EH (cell line): ENCODE measurements at places on chromosomes 3 and 15.
A peak's percentile ranks its signal among the peaks of the same experiment; 100 is the strongest.

DNA sequence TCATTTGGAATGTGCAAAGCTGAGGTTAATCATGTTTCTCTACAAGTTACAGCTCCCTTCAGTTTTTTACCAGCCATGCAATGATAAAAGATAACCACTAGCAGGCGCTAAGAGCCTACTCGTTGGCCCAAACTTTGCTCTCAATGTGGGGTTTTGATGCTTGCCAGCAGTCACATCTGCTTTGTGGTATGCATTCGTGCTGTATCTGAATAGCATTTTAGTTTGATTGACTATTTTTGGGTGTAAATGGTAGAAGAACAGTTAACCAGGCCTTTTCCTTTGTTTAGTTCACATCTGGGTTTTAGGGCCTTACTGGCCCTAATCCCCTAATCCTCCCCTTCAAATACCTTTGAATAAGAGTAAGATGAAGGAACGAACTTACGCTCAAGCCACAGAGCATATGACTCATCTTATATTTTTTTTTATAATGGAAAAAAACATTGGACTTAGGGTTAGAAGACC lies 4.4 kb upstream of the CLDN11 start:
- peak; percentile 90 for DNase-seq

DNA sequence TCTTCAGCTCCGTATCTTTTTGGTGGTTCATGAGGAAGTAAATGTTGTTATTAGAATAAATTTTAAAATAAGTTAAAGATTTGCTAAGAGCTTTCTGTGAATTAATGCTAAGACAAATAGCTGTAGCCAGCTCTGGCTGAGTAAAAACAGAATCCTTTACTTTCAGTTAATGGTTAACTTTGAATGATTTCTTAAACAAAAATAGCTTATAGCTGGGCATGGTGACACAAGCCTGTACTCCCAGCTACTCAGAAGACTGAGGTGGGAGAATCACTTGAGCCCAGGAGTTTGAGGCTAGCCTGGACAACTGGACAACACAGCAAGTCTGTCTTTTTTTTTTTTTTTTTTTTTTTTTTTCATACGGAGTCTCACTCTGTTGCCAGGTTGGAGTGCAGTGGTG lies 25.0 kb downstream of the TCAIM start:
- no peak for DNase-seq

DNA sequence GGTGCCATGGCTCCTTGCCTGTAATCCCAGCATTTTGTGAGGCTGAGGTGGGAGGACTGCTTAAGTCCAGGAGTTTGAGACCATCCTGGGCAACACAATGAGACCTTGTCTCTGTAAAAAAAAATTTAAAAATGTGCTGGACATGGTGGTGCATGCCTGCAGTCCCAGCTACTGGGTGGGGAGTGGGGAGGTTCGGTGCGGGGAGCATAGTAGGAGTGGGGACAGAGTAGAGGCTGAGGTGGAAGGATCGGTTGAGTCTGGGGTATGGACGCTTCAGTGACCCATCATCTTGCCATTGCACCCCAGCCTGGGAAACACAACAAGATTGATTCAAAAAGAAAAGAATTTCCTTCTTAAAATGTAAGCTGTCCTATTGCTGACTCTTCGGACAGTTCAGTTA lies 1490.0 kb upstream of the GBE1 start:
- no peak for DNase-seq

- no peak for DNase-seq
Observed at GRCh38 chr3:158110658-158111018, 749 bp downstream of the RSRC1 start.

DNA sequence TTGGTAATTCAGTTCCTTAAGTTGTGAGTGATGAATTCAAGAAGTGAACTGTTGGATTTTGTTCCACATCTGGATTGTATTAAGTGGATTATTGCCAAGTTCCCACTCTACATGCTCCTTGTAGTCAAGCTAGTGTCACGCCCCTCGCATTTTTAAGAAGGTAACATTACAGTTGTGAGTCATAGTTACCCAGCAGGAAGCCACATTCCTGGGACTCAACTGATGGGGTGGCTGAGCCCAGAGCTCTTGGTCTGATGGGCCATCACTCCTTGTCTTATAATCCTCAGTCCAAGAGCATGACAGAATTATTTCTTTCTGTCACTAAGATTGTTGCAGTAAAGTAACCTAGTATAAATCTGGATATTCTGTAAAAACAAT lies 102.7 kb downstream of the PTPRG start:
- DNase-seq = peak; percentile 98

DNA sequence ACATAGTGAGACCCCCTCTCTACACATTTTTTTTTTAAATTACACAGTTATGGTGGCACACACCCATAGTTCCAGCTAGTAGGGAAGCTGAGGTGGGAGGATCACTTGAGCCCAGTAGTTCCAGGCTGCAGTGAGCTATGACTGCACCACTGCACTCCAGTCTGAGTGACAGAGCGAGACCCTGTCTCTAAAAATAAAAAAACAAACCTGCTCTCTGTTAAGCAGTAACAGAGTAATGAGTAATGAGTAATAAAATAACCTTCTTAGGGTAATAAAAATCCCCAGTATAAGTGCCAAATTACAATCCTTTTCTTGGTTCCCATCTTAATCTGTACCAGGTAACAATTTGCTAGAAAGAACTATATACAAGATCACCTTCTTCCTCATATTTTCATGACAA lies 65.9 kb upstream of the PLXND1 start:
- no peak for DNase-seq

DNA sequence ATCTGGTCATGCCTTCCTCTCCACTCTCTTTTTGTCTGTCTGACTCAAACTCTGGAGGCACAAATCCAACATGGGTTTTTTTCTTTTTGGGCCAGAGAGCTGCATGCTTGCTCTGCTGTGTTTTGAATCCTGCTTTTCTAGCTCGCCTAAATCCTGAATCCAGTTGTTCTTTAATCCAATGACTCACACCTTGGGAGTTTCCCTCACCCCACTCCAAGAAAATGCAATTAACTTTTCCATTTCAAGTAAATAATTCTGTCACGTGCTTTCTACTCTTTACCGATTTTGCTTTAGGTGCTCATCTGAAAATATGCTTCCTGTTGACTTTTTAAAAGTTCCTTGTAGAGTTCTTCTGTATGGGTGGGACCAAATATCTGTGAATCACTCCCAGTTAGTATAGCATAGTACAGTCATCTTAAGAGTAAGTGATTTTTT lies 47.6 kb downstream of the SLMAP start:
- DNase-seq = peak; percentile 94

GRCh38 chr3:16511681-16512434 lies 1.6 kb downstream of the RFTN1 start:
- peak; percentile 89 for DNase-seq

- DNase-seq = no peak
Observed at GRCh38 chr15:101545548-101546505, 56.3 kb upstream of the PCSK6 start.

GRCh38 chr3:165855581-165855980 lies 18.4 kb upstream of the BCHE start:
- no peak for DNase-seq

- DNase-seq = no peak
Observed at GRCh38 chr15:53559364-53560277, 199.8 kb downstream of the WDR72 start.

GRCh38 chr3:184176377-184177330 lies 2.0 kb downstream of the AP2M1 start:
- peak; percentile 99 for DNase-seq

DNA sequence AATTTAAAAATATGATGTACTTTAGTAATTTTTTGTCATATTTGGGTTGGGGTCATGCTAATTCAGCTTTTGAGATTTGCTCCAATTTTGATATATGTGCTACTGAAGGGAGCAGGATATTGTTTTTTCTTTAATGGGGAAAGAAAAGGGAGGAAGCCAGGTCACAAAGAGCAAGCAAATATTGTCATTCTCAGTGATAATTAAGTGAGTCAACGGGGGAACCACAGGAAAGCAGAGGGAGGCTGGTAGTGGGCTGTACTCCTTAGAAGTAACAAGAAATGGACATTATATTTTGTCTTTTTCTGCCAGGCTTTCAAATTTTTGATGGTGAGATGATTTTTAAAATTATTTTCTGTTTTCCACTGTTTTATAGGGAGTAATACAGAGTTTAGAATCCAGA lies 45.6 kb upstream of the NMD3 start:
- no peak for DNase-seq

DNA sequence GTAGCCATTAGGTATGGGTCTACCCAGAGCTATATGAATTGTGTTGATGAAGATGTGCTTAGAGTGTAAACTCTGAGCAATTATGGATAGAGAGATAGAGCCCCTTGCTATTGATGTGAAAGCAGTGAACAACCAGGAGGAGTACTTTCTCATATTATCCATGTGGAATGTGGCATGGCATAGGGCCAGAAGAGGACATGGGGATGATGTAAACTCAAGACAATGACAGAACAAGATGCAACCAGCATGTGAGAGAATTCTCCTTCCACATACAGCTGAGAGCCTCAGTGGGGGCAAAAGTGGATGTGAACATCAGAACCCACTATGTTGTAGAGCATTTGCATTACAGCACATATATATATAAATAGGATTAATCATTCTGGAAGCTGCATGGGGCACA lies 36.4 kb upstream of the BNC1 start:
- DNase-seq = peak; percentile 66

DNA sequence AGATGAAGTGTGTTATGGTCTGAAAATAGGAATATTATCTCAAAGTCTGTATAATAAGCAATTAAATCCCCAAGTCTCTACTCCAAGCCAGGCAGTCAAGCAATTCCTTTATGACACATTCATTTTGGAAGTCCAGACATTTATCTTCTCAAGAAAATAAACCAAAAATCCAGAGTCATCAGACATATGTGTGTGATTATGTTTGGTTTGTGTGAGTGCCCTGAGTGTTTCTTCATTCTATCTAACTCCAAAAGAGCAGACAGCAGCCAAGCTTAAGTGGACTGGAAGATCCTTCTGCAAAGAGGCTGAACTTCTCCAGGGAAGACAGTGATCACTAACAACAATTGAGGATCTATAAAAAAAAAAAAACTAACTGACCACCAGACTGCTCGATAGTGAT lies 239.8 kb downstream of the STAG1 start:
- DNase-seq = peak; percentile 87

- DNase-seq = peak; percentile 99
Observed at GRCh38 chr15:38714309-38715072, 149.9 kb upstream of the RASGRP1 start.

- peak; percentile 93 for DNase-seq
Observed at GRCh38 chr3:10010878-10011465, 15.3 kb upstream of the FANCD2 start.

DNA sequence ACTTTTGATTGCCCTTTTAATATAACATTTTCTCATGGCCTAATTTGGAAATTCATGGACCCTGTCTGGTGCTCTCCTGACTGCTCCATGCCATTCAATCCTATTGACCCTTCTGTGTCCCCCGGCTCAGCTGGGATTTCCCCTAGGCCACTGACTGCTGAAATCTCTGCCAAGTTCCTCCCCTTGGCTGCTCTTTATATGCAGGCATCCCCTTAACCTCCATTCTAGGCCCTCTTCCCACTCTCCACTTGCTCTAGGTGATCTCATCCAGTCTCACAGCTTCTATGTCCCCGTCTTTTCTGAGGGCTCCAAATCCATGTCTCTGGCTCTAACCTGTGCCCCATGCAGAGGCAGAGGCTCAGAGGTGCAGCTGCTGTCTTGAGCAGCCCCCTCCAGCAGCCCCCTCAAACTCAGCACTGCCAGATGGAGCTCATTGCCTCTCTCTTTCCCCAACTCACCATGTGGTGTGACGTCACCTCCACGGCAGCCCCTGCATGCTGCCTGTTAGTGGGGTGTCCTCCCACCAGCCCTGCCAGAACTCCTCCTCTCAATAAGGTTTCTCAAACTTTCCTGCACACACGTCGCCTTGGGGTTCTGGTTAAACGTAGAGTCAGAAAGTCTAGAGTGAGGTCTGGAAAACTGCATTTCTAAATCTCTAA lies 6.6 kb downstream of the FSD2 start:
- no peak for DNase-seq

- peak; percentile 47 for DNase-seq
Observed at GRCh38 chr15:39361497-39361896, 219.4 kb upstream of the THBS1 start.

DNA sequence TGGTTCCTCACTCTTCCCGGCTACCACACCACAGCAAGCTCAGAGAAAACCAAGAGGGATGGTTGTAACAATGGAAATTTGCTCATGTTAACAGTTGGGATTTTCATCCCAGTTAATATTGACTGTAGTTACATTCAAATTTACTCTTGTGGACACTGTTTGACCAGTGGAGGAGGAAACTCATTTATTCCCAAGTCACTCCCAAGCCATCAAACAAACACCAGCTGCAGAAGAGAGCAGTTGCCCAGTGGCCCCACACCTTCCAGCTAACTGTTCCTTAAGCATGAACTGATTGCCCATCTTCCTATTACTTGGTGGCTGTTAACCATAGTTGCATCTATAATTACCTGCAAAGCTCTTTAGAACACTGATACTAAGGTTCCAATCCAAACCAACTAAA lies 24.1 kb upstream of the MECOM start:
- DNase-seq = no peak

DNA sequence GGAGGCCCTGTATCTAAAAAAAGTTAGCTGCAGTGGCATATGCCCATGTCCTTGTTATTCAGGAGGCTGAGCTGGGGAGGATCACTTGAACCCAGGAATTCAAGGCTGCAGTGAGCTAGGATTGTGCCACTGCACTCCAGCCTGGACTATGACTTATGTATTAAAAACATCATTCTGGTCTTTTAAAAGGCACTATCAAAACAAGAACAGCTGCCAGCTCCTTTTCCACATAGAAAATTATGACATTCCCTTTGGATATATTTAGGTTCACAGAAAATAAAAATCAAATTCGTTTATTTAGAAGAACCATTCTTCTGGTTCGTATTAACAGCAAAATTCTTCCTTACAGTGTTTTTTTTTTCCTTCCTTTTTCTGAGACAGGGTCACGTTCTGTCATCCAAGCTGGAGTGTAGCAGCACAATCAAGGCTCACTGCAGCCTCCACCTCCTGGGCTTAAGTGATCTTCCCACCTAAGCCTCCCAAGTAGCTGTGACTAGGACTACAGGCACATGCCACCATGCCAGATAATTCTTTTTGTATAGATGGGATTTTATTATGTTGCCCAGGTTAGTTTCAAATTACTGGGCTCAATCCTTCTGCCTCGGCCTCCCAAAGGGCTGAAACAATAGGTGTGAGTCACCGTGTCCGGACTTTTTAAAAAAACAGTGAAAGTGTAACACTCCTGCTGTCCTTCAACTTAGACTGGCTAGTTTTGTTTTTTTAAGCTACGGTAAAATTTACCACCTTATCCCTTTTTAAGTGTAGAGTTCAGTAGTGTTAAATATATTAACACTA lies 13.9 kb downstream of the ICE2 start:
- no peak for DNase-seq

- no peak for DNase-seq
Observed at GRCh38 chr3:60536420-60536819, 714.8 kb downstream of the FHIT start.

GRCh38 chr3:116067326-116067725 lies 378.0 kb downstream of the LSAMP start:
- DNase-seq = no peak

GRCh38 chr3:72143966-72144717 lies 359.2 kb upstream of the PROK2 start:
- no peak for DNase-seq

DNA sequence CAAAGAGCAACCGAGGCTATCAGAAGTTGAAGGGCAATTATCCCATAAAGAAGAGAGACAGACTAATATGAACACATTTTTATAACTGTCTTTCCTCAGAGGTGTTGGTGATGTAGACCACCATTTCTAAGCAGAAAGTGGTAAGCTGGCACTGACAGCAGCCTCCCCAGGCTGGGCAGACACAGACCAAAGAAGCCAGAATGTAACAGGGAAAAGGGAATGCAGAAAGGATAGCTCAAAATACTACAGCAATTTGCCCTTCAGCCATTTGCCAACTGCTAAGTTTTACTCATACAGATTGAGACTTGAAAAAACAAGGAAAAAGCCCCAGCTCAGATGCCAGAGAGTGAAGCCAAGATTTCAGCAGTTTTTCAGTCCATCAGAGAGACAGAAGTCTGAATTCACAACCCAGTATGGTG lies 73.5 kb upstream of the ABI3BP start:
- peak; percentile 82 for DNase-seq
